ENCODE measurements at places on chromosomes 5 and 9.

DNA sequence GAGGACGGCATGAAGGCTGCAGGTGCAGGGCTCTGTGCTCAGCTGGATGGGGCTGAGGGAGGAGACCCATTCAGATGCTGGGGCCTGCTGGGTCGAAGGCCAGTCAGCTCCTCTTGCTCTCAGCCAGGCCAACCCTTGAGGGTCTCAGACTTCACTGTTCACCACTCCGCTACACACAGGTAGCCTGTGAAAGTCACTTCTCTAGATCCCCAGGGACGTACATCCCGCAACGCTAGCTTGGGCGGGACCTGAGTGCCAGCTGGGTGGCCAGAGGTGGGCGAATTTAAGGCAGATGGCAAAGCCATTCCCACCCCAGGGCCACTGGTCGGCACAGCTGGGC lies 42.2 kb upstream of the FCN1 start:
- DNase-seq, result no peak

DNA sequence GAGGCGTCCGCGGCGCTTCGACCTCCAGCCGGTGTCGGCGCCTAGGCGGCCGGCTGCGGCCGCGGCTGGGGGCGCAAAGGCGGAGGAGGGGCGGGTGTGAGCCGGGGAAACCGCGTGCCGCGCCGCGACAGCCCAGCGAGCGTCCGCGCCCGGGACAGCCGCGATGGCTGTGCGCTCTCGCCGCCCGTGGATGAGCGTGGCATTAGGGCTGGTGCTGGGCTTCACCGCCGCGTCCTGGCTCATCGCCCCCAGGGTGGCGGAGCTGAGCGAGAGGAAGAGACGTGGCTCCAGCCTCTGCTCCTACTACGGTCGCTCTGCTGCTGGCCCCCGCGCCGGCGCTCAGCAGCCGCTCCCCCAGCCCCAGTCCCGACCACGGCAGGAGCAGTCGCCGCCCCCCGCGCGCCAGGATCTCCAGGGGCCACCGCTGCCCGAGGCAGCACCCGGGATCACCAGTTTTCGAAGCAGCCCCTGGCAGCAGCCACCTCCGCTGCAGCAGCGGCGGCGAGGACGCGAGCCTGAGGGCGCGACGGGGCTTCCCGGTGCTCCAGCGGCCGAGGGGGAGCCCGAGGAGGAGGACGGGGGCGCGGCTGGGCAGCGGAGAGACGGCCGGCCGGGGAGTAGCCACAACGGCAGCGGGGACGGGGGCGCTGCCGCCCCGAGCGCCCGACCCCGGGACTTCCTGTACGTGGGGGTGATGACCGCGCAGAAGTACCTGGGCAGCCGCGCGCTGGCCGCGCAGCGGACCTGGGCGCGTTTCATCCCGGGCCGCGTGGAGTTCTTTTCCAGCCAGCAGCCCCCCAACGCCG lies 605 bp downstream of the CHSY3 start:
- DNase-seq, result peak; percentile 2

GRCh38 chr9:138049085-138049778 lies 171.7 kb downstream of the CACNA1B start:
- no peak for DNase-seq

- no peak for DNase-seq
Measured at GRCh38 chr9:73824671-73825070, 672.5 kb upstream of the RORB start.

GRCh38 chr9:29039258-29039657 lies 1466.0 kb upstream of the C9orf72 start:
- DNase-seq, result no peak

DNA sequence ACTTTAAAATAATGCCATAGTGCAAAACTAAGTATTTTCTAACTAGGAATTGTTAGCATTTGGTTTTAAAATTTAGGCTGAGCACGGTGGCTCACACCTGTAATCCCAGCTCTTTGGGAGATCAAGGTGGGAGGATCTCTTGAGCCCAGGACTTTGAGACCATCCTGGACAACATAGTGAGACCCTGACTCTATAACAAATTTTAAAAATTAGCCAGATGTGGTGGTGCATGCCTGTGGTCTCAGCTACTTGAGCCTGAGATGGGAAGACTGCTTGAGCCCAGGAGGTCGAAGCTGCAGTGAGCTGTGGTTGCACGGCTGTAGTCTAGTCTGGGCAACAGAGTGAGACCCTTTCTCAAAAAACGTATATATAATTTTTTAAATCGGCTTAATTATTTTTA lies 4.9 kb downstream of the OTULIN start:
- no peak for DNase-seq

DNA sequence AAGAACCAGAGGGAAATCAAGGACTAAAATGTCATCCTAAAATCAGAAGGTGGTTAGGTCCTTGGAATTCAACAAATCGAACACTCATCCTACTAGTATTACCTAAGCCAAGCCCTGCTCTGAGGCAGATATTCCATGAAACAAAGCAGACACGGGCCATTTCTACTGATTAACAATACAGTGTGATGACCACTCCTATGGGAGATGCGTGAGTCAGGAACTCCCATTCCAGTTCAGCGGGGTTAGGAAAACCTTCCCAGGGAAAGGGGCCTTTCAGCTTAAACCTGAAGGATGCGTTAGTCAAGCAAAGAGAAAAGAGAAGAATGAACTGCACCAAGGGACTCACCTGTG lies 117.8 kb upstream of the LHFPL2 start:
- no peak for DNase-seq

DNA sequence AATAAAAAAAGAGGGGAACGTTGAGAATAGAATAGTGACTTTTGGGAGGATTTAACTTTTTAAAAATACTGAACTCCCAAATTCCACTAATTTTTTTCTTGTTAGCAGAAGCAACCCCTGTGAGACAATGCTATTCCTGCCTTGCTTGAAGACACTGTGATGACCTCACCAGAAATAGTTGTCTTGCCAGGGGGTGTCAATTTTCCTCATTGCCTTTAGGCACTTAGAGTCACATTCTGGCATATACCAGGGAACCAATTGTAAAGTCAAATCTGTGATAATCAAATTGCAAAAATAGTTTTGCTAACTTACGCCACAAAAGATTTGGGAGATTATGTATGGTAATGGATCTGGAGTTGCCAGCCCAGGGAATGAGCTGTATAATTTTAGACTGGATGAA lies 42.8 kb upstream of the RPS23 start:
- no peak for DNase-seq

- no peak for DNase-seq
Measured at GRCh38 chr5:10857338-10857733, 96.3 kb upstream of the DAP start.

- DNase-seq, result no peak
Measured at GRCh38 chr5:77993141-77993854, 217.2 kb upstream of the TBCA start.

DNA sequence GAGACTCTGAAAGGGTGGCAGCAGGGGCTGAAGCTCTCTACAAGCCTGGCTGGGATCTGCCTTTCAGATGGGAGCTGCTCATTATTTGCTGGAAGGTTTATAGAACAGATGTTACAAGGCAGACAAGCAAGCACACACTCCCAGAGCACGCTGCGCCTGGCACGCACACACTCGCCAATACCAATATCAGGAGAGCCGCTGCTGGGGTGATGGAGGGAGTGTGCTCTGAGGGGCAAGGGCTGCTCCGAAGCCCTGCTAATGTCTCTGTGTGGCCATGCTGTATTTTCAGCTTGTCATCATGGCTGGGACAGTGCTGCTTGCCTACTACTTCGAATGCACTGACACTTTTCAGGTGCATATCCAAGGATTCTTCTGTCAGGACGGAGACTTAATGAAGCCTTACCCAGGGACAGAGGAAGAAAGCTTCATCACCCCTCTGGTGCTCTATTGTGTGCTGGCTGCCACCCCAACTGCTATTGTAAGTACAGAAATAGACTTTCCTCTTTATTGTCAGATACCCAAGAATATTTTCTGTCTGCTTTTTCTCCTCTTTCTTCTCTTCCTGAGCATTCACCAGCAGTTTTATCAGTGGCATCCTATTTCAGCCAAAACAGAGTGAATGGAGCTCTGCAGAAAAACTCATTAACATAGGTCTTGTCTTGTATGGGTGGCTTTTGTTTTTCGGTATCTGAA lies 115.1 kb downstream of the BAAT start:
- DNase-seq, result no peak

DNA sequence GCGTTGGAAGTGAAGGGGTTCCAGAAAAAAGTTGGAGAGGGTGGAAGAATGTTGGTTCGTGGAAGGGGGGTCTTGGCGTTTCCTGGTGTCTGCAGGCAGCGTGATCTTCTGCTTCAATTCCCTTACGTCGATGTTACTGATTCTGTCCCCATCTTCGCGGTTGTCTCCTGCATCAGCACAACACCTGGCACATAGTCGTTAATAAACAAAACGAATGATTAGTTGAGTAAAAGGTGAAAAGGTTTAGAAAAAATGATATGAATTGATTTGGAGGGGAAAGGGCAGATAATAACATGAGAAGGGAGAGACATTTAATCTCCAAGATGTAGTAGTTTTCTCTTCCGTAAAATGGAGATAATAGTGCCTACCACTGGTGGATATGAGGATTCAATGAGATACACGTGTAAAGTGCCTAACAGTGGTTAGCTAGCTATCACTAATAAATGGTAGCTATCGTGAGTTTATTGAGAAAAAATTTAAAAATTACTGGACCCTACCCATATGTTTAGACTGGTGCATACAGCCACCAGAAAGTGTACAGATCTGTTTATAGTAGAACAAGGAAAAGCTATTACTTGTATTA lies 556 bp downstream of the MTREX start:
- peak; percentile 12 for DNase-seq

GRCh38 chr5:170169996-170170395 lies 62.8 kb upstream of the C5orf58 start:
- DNase-seq, result no peak

GRCh38 chr9:16277471-16277960 lies 593.0 kb downstream of the BNC2 start:
- no peak for DNase-seq

GRCh38 chr9:135403733-135404450 lies 75.7 kb upstream of the PPP1R26 start:
- DNase-seq, result no peak

DNA sequence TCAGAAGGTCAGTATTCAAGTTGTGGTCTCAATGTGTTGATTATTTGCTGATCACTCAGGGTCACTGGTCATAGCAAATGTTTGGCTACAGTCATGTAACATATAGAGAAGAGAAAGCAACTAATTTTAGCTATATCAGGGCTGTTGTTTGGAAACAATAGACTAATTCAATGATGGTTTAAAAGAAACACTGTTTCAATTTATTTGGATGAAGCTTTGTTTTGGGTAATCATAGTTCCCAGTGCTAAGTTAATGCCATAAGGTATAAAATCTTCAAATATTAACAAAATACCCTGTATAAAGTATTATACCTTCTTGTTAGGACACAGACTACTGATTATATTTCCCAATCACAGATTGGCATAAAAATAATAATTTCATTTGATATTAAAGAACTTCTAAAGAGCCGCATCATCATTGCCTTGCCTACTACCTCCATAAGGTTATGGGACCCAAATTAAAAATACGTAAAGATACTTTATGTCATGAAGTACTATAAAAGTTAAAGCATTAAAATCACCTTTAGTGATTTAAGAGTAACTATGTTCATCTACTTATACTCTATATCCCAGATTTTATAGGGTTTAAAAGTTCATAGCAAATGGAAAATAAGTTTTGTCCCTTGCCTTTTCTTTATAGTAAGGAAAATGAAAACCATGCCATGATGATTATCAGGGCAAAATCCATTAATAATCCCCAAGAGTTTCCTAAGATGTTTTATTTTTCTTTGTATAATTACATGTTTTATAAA lies 6.0 kb downstream of the NR3C1 start:
- DNase-seq, result no peak

DNA sequence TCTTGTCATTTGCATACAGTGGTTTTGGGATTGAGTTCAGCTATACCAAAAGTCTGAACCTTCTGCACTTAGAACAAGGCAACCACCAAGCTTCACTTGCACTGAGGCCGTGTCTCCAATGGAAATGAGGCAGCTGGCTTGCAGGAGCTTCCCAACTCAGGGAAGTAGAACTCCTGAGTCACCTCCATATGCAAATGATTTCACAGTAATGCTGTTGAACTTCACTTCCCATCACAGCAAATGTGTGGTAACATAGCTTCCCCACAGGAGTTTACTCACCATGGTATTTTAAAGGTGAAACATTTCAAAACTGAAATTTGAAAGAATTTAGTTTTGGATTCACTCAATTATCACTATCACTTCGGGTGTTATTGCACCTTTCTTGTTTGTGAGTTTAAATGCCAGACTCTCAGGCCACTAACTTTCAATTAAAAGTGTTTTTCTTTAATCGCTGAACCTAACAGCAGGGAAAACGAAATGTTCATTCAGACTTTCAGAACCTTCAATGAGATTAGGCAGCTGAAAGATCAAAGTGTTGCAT lies 9.0 kb downstream of the CD274 start:
- DNase-seq, result peak; percentile 94

DNA sequence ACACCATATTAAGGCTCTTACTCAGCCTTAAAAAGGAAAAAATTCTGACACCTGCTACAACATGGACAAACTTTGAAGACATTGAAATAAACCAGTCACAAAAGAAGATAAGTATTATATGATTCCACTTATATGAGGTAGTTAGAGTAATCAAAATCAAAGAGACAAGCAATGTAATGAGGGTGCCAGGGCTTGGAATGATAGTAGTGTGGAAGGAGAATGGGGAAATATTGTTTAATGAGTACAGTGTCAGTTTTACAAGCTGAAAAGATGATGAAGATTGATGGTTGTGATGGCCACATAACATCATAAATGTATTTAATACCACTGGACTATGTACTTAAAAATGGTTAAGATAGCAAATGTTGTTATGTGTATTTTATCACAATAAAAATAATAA lies 485.7 kb downstream of the SPATA31D1 start:
- no peak for DNase-seq

GRCh38 chr5:14914623-14915260 lies 43.2 kb upstream of the ANKH start:
- DNase-seq, result no peak

GRCh38 chr5:113612060-113612496 lies 98.6 kb downstream of the YTHDC2 start:
- peak; percentile 14 for DNase-seq

DNA sequence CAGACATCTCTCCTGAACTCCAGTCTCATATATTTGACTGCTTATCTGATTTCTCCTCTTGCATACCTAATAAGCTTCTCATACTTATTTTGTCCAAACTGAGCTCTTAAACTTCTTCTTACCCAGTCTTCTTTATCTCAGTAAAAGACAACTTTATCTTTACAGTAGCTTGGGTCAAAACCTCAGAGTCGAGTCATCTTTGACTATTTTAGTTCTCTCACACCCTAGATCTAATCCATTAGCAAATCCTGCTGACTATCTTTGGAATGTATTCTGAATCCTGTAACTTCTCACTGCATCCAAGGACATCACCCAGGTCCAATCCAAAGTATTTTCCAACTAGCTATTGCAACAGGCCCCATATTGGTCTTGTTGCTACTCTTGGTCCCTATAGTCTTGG lies 11.8 kb upstream of the JAK2 start:
- no peak for DNase-seq
